Hepatocyte (in vitro differentiated cells): ENCODE measurements at places on chromosomes 7 and 10.

- no peak for DNase-seq
Measured at GRCh38 chr7:124780056-124780455, 14.5 kb upstream of the GPR37 start.

- no peak for DNase-seq
Measured at GRCh38 chr10:74875966-74876365, 49.6 kb downstream of the KAT6B start.

GRCh38 chr7:8829100-8829499 is 395.7 kb downstream of the NXPH1 start:
- no peak for DNase-seq

DNA sequence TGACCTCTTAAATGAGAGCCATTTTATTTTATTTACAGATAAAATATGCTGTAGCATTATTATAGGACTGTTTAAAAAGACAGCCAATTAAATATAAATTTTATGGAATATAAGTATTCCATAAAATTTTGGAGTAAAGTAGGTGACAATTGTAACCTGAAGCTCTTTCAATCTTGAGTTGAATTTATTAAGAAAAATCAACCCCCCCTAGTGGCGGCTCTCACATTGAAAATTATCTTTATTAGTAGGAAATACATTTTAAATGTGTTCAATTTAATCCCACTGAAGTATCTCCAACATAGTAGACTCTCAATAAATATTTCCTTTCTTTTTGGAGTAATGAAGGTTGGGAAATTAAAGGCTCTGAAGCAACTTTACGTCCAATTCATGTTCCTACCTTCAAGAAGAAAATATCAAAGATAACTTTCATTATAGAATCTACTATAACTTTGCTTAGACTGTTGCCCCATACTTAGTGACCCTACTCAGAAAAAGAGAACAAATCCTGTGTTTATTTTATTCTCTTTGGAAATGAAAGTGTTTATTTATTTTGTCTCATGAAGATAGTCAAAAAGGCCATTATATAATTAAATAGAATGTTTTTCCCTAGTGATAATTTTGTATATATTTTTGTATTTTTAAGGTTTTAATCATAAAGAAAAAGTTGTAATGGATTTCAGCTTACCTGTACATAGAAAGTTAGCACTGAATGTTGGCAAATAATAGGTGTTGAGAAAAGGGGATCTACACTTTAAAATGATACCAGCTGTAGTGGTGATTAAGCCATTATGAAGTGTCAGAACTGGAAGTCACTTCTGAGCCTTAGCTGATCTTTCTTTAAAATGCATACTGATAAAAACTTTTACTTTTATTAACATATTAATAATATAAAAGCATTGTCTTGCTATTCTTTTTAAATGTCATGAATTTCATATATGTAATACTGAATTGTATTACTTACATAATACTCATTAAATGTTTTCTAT is 3.3 kb downstream of the AHR start:
- DNase-seq: peak; percentile 69

DNA sequence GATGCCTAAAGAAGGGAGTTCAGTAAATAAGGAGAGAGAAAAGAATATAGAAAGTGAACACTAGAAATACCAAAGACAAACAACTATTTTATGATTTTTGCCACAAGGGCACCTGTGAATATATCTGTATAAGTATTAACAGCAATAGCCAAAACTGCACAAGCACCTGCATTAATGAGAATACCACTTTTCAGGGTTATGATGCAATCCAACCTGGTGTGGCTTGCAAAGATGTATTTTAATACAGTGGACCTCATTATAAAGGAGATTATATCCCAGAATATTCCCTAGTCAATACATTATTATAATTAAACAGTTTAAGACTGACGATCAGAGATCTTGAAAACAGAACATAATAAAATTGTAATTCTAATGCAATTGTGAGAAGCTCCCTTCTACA is 4.0 kb downstream of the BRAF start:
- DNase-seq: no peak

- DNase-seq: no peak
Measured at GRCh38 chr7:50376056-50376820, 71.7 kb downstream of the IKZF1 start.

DNA sequence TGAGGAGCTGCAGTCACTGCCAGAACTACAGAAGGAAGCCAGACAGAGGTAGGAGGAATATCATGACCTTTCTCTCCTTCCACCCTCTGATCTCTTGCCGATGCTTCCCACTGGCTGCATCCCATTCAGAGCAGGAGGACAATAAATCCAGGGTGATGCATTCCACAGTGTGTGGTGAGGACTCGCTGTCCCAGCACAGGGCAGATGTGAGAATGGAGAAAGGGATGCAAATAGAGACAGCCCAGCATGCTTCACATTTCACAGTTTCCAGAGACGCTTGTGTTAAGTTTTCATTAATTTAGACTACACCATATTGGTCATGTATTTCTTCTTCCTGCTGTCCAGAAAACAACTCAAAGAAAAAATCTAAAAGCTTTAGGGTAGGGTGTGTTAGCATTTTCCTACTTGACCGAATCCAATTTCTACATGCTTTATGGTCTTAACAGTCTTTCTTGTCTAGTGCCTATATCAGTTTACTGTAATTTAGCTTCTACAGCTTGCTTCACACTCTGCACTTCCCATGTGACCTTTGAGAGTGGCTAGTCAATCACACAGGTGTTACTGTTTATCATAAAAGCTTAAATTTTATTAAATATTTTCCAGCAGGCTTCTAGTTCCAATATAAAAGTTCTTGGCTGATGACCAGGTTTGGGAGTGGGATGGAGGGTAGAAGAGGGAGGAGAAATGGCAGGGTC is 155.6 kb downstream of the RAPGEF5 start:
- DNase-seq: no peak

DNA sequence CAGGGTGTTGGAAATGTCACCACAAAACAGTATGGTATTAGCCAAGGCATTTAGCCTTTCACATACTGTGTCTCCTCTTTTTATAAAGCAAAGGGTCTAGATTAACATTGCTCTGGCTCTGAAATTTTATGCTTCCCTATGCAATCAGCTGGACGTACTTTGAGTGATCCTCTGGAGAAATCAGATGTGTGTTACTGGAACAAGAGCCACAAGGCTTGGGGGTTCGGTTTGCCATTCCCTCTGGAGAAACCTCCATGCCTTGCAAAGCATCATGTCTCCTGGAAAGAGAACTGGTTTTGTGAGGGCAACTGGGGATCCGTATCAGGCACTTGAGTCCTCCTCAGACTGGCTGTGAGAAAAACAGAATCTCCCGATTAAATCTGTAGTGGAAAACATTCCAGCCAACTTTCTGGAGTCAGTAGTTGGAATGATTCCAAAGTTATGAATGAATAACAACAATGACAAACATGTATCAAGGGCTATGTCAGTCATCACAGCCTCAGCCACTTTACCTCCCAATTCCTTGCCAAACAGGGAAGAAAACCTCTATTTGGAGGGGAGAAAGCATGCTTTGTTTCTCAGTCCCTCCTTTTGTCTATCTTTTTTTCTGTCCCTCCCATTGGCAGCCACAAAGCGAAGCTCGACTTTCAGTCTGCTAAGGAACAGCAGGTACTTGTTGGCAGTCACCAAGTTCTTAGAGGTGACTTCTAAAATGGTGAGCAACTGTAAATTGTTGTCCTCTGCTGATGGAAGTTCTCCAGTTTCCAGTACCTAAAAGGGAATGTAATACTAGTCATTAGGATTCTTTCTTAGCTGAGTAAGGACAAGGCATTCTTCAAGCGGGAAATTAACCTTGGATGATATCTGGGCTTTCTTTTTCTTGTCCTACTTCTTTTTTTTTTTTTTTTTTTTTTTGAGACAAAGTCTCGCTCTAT is 864.8 kb upstream of the AUTS2 start:
- DNase-seq: no peak

GRCh38 chr7:111528331-111528730 is 34.0 kb downstream of the IMMP2L start:
- no peak for DNase-seq

DNA sequence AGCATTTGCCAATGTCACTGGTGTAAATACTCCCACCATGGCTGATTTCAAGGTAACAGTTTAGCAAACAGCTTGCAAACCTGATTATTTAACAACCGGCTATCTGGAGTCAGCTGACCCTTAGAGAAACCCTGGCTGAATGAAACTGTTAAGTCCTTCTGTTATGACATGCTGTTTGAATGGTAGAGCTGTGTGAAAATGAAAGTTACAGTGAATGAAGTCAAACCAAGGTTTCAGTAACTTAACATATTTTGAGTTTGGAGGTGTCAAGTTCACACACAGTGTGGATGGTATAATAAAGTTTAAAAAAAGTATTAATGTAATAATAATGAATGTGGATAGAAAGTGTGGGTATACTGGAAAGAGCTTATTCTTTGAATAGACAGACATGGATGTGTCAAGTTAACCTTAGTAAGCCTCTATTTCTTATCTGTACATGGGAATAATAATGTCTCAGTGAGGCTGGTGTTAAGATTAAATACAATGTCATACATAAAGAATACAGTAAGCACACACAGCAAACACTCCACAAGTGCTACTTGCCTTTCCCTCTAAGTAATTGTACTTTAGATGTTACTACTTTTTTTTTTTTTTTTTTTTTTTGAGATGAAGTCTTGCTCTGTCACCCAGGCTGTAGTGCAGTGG is 150.4 kb downstream of the TAX1BP1 start:
- DNase-seq: no peak

- no peak for DNase-seq
Measured at GRCh38 chr10:67401711-67402110, 294.3 kb downstream of the CTNNA3 start.

GRCh38 chr7:91243591-91244301 is 20.5 kb upstream of the FZD1 start:
- no peak for DNase-seq

DNA sequence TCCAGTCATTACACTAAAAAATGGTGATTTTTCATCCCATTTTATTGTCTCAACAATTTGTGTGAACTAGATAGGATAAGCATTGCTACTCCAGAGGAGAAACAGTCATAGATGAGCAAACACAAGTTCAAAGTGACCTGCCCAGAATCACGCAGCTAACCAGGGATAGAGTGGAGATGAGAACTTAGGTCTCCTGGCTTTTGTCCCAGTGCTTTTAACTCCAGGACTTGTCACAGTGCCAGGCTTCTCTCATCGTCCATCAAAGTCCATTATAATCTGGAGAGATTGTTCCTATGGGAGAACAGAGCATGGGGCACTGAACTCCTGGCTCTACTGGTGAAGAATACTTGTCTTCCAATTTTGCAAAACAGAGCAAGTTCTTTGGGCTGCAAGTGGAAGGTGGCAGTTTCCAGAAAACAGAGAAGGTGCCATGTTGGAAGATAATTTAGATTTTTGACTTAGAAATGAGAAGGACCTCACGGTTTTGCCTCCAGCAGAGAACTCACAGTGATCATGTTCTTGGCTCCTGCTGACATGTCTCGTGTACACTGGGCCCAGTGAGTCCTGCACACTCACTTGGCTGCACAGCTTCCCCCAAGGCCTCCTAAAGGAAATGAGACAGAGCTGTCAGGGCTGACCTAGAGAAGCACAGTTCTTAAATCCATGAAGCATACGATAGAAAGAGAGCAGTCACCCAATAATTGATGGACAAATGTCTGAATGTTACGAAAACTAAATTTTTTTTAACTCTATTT is 322.9 kb upstream of the NRP1 start:
- DNase-seq: no peak

- no peak for DNase-seq
Measured at GRCh38 chr7:106504645-106505044, 156.3 kb downstream of the CCDC71L start.

- DNase-seq: no peak
Measured at GRCh38 chr7:134446446-134446845, 12.5 kb downstream of the AKR1B1 start.

- no peak for DNase-seq
Measured at GRCh38 chr10:3750854-3751253, 34.2 kb downstream of the KLF6 start.

DNA sequence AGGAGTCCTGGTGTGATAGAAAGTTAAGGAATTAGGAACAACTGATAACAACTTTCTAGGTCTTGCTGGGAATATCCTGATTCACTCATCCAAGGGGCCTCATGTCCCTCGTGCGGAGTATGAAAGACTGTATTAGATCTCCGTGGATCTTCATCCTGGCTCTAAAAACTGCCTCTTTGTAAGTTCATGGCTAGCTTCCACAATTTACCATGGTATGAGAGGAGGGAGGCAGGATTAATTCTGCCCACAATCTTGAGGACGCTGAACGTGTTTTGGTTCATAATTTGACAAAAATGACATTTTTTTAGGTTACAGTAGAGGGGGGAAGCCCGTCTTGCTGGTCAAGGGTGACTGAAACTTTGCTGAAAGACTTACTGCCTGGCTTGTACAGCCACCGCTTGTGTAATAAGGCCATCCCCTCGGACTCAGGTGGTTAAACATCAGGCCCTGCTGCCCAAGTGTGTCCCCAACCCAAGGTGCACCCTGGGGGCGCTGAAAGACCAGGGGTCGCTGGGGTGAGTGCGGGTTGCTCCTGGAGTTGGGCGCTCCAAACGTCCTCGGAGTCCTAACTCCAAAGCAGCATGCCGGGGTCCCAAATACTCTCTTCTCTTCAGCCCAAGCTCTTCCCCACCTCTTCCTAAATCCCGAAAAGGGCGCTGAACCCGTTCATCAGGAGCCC is 733 bp downstream of the HIBADH start:
- peak; percentile 55 for DNase-seq

DNA sequence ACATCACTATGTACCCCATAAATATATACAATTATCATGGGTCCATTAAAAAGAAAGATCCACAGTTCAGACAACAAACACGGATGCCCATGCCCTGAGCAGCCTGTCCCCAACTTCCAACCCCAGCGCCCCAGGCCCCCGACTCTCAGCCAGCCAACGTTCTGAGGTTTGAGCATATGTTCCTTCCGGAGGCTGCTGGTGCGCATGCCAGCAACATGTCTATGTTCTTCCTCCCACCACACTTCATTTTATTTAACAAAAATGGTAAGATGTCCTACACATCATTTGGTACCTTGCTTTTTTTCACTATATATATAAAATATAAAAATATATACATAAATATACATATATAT is 250.9 kb downstream of the MAD1L1 start:
- DNase-seq: no peak

GRCh38 chr7:17056491-17057142 is 174.8 kb upstream of the AGR3 start:
- DNase-seq: no peak

DNA sequence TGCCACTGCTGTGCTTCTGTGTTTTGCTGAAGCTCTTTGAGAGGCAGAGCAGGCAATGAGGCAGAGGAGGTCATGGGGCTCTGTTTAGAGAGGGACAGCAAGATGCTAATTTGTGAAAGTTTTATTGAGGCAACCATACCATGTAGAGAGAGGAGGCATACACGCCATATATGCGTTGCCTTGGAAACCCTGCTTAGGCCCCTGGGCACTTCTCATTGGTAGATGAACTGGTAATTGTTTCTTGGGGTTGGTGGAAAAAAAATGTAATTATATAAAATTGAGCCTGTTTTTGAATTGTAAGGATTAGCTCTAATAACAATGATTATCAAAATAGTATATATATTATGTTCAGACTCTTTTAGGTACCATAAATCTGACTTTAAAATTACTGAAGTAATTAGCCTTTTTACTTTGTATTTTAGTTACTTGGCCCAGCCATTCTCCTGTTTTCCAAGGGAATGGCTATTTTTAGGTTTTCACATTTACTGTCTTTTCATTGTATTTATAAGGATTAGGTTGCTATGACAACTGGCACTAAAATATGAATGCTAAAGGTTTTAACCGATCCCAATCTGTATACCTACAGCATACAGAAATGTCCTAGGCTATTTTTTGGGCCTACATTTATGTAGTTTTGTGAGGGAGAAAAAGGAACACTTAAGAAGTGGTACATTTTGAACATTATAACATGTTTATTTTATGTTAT is 52.4 kb downstream of the BZW2 start:
- no peak for DNase-seq
